ENCODE measurements at places on chromosomes 11 and 22.

DNA sequence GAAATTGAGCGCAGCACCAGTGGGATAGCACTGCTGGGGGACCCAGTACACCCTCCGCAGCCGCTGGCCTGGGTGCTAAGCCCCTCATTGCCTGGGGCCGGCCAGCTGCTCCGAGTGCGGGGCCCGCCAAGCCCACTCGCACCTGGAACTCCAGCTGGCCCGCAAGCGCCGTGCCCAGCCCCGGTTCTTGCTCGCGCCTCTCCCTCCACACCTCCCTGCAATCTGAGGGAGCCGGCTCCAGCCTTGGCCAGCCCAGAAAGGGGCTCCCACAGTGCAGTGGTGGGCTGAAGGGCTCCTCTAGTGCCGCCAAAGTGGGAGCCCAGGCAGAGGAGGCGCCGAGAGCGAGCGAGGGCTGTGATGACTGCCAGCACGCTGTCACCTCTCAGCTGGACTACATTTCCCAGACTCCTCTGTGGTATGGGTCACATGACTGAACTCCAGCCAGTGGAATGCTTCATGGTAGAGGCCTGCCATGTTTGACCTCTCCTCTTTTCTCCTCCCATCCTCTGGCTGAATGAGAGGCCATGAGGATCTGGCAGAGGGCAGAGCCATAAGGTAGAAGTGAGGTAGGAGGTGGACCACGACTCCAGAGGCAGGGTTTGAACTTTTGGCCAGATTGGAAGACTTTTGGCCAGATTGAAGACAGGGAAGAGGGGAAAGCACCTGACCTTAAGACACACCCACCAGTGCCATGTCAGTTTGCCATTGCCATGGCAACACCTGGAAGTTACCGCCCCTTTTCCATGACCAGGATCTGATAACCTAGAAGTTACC, 6.2 kb downstream of the MRGPRD start:
- DNase-seq: no peak

- DNase-seq: no peak
Measured at GRCh38 chr11:126084608-126084912, 21.9 kb upstream of the CDON start.

DNA sequence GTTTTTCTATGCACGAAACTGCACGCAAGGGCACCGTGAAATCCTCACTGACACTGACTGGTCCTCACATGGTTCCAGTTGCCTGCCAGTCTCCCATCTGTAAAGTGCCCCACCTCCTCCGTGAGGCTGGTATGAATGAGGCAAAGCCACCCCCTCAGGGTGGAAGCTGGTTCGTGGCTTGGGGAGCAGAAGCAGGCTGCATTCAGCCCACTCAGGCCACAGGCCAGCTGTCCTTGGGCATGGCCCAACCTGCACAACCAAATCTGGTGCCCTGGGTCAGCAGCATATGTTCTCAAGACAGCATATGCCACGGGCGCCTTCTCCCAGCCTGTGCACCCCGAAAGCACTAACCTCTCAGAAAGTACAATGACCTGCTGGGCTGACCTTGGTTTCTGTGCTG, 29.3 kb downstream of the SERPINH1 start:
- DNase-seq: no peak

- no peak for DNase-seq
Measured at GRCh38 chr11:93736129-93736528, 5.2 kb downstream of the TAF1D start.

DNA sequence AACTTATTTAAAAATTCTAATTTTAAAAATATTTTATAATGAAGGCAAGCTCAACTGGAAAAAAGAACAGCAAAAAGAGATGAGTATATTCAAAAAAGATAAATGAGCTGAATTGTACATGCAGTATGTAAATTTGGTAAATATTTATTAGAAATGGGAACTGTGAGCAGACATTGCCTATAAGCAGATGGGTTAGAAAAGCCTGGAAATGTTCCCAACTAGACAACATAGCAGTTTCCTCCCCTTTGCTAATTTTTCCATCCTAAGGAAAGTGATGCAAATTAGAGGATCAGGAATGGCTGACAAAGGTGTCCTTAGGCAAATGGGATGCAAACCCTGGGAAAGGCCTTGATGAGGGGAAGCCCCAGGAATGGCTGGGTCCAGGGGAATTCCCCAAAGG, 37.2 kb downstream of the TP53I11 start:
- no peak for DNase-seq

DNA sequence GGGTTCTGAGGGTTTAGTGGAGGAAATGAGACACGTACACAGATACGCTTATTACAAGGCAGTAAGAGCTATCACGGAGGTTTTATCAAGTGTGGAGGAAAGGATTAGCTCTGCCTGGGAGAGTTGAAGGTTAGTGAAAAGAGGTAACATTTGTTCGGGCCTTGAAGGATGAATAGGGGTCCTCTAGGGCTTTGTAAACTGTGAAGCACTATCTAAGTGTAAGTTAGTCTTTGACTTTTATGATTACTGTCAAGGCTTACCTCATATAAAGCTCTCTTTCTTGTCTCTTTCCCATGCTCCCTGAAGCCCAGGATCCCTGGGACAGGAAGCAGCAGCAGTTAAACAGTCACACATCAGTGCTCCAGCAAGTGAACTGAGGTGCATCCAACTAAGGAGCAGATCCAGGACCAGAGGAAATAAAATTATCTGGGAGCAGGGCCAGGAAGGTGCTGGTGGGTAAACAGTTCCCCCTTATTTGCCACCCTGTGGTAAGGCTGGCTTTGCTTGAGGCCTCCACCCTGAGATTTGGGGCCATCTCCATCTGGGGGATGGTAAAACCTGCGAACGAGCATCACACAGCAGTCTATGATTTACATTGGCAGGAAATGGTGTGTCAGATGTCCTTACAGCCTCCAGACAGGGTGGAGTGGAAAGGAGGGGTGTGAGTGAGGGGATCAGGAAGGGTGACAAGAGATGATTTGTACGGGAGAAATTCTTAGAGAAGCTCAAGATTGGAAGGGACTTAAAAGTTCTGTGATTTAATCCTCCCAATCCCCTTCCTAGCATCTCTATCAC, 27.2 kb downstream of the GVQW3 start:
- DNase-seq: no peak

DNA sequence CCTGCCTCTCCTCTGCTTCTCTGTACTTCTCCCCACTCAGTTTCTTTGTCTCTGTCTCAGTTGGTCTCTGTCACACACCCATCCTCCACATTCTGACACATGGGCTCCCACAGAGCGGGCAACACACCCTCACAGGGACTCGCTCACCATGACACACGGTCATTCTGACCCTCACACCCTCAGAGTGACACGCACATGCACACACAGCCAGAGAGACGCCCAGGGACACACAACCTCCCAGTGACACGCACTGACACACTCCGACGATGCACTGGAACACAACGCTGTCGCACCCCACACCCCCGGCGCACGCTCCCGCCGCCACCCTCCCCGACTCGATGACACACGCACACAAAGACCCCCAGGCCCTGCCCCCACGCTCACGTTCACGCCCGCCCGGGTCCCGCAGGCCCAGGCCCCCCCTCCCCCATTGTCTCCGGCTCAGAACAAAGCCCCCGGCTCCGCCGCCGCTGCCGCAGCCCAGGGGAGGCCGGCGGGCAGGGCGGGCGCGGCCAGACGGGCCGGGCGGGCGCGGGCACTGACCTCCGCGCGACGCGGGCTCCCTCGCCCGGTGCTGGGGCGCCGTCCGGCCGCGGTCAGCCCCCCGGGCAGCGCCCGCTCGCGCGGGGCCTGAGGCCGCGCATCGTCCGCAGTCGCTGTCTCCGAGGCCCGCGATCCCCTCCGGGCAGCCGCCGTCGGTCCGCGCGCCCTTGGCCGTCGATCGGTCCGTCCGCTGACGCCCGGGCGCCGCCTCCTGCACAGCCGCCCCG, 404 bp downstream of the DCHS1 start:
- DNase-seq: peak; percentile 22

DNA sequence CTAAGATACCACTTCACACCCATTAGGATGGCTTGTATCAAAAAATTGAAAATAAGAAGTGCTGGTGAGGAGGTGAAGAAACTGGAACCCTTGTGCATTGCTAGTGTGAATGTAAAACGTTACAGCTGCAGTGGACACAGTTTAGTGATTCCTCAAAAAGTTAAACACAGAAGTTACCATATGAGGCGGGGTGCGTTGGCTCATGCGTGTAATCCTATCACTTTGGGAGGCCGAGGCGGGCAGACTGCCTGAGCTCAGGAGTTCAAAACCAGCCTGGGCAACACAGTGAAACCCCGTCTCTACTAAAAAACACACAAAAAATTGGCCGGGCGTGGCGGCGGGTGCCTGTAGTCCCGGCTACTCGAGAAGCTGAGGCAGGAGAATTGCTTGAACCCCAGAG, 43.5 kb downstream of the SGSM3 start:
- DNase-seq: no peak

DNA sequence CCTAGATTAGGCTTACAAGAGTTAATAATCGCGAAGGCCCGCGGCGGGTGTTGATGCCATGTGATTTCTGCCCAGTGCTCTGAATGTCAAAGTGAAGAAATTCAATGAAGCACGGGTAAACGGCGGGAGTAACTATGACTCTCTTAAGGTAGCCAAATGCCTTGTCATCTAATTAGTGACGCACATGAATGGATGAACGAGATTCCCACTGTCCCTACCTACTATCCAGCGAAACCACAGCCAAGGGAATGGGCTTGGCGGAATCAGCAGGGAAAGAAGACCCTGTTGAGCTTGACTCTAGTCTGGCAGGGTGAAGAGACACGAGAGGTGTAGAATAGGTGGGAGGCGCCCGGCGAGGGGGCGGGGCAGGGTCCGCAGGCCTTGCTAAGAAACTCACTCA, 65.5 kb downstream of the AAMDC start:
- no peak for DNase-seq

Measured in stimulated activated naive CD8-positive, alpha-beta T cell treated with anti-CD3 and anti-CD28 coated beads, Interleukin-15, Interleukin-2, amounts not matched to agents 100 U/mL and 50 U/mL, for 24 hours (primary cell).